ENCODE measurements at places on chromosomes 6 and 20.

DNA sequence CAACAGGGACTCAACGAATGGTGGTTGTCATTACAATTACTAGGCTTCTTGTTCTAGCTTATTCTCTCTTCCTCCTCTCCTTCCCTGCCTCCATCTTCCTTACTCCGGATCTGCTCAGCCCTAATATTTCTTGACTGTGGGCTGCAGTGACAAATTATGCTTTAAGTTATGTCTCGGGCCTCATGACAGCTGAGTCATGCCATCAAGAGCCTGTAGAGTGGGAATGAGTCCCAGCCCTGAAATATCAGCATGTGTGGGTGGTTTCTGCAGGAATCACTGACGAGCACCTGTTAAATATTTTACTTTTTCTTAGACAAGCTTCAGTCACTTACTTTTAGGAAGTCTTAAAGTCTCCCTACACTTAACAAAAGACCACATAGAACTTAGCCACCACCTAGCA lies 83.1 kb upstream of the CBLN4 start:
- no peak for DNase-seq

DNA sequence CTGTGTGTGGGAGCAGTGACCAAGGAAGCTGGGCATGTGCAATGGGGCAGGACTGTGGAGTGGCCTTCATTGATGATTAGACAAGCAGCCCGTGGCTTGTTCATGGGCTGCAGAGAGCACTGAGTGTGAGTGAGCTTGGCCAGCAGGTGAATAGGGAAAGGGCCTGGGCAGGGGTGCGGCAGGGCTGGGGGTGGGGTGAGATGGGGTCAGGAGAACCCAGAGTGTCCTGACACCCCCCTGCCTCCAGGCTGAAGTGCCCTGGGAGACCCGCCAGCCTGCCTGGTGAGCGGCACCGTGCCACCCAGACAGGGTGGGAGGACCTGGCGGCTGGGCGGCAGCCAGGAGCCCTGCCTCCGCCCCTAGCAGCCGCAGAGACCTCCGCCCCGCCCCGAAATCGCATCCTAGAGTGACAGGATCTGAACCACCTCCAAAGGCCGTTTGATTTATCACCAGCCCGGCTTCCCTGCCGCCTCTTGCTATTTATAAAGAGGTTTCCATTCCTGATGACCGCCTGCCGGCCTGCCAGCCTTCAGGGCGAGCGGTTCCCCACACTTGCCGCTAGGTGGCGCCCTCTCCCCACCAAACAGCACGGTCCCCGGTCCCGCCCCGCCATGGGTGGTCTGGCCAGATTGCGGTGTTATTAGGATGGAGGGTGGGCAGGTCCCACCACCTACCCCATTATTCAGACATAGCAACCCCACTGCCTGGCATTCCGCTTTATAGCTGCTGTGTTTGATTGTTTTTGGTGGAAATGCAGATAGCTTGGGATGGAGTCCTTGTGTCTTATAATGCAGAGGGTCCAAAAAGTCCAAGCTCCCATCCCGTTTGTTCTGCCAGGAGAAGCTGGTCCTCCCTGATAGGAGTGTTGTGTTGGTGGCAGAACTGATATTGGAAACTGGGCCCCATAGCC lies 3.5 kb downstream of the MYLK2 start:
- DNase-seq: peak; percentile 50

- no peak for DNase-seq
These were observed 324 bp downstream of the JPH2 start for GRCh38 chr20:44186674-44187053.

- no peak for DNase-seq
These were observed 417.8 kb downstream of the CDC5L start for GRCh38 chr6:44805238-44805846.

DNA sequence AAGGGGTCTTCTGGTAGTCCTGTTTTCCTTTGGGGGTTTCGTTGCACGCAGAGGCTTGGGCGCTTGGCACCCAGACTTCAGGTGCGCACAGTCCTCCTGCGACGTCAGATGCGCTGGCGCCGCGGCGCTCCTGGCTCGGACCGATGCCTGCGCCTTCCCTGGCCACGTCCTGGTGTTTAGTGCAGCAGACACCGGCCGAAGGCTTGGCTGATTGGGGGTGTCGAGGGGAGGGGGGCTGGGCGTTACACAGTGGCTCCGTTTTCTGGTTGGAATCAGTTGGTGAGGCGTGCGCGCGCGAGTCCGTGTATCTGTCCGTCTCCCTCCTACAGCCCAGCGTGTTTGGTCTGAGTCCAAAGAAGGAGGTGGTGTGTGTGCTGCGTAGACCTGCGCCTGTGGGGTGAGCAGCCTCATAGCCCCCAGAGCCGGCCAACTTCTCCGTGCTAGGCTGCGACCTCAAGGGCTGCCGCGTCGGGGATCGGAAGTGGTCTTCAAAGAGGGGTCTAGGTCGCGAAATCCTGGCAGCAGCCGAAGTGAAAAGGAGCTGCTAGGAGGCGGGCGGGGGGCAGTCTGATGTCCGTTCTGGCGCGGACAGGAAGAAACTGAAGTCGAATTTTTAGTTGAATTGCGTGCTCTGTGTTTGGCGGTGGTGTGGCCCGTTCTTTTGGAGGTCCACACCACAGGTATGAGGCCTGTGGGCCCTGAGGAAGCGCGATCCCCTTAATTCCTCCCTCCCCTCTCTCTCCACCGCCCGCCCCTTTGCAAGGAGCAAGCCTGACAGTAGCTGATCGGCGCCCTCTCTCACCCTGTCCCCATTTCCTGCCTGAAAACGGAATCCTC lies 1.5 kb downstream of the SYNDIG1 start:
- DNase-seq: no peak

DNA sequence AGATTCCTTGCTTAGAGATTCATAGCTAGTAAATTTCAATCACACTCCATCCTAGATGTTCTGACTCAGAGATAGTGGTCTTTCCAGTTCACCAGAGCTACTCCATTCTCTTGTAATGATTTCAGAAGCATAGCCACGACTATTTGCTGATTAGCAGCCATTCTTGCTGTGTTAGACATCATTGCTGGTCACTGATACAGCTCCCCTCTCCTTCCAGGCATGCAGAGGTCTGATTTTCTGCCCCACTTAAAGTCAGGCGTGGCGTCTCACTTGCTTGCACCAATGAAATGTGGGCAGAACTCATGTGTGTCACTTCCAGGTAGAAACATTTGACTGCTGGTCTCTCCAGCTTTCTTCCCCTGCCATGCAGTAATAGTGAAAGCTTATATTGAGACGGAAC lies 168.9 kb upstream of the JARID2 start:
- no peak for DNase-seq

- no peak for DNase-seq
These were observed 12.0 kb downstream of the STMN3 start for GRCh38 chr20:63641146-63641791.

GRCh38 chr6:170229851-170230519 lies 60.9 kb downstream of the DLL1 start:
- no peak for DNase-seq

GRCh38 chr20:53595018-53595378 lies 1.4 kb upstream of the ZNF217 start:
- DNase-seq: no peak

GRCh38 chr6:98044151-98044561 lies 761.1 kb upstream of the MMS22L start:
- no peak for DNase-seq

- no peak for DNase-seq
These were observed 25.7 kb upstream of the OGFRL1 start for GRCh38 chr6:71262914-71263313.

GRCh38 chr6:73631849-73632248 lies 21.9 kb downstream of the SLC17A5 start:
- DNase-seq: no peak

GRCh38 chr6:113680301-113680700 lies 176.8 kb upstream of the MARCKS start:
- no peak for DNase-seq

- no peak for DNase-seq
These were observed 85.6 kb downstream of the UBE3D start for GRCh38 chr6:82980086-82980485.

DNA sequence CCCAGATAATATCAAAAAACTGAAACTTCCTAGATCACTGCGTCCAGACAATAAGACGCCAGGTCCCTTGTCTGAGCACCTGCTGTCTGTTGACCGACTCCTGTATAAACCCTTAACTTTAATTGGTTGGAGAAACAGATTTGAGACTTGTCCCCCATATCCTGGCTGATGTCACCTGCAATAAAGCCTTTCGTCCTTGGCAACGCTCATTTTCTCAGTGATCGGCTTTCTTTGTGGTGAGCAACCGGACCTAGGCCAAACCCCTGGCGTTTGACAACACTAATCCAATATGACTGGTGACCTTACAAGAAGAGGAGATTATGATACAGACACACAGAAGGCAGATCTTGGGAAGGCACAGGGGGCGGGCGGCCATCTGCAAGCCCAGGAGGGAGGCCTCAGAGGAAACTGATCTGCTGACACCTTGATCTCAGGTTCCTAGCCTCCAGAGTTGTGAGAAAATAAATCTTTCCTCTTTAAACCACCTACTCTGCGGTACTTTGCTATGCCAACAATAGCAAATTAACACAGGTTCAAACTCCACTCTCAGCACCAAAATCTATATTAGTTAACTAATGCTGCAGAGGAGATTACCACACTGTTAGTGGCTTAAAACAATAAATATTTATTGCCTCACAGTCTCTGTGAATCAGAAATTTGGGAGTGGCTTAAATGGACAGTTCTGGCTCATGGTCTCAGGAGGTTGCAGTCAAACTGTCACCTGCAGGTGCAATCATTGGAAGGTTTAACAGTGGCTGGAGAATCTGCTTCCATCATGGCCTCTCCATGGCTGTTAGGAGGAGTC lies 178.7 kb downstream of the OTOR start:
- no peak for DNase-seq

DNA sequence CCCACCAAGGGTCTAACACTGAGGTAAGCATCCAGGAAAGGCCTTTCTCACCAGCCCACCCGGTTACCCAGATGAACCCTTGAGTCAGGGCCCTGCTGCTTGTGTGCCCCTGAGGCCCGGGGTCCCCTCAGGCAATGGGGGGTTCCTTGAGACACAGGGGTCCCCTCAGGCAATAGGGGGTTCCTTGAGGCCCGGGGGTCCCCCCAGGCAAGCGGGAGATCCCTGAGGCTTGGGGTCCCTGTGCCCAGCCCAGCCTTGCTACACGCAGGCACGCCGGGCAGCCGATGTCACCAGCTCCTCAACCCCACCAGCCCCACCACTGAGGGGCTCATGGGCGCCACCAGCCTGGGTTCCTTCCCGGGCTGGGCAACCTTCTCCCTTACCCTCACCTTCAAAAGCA lies 247.2 kb downstream of the TTLL2 start:
- peak; percentile 13 for DNase-seq

- no peak for DNase-seq
These were observed 17.6 kb downstream of the PRDM1 start for GRCh38 chr6:106103728-106104109.

DNA sequence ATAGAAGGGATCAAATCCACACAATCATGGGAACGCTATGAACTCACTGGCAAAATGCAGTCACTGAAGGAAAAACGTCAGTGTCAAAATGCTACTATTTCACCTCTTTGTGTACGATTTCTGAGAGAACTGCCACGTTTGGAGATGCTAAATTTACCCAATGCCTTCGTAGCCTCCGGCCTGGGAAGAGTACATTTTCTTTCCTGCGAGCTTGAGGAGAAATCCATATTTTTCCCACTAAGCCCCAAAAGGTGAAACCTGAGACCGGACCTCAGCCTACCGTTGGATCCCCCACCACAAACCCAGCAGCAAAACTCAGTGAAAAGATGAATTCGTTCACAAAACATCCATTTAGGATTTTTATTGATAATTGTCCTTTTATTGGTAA lies 131.7 kb downstream of the GPX5 start:
- no peak for DNase-seq

GRCh38 chr20:47156301-47157137 lies 200.0 kb downstream of the ZMYND8 start:
- DNase-seq: no peak

GRCh38 chr6:79874531-79875134 lies 72.7 kb downstream of the ELOVL4 start:
- DNase-seq: no peak

DNA sequence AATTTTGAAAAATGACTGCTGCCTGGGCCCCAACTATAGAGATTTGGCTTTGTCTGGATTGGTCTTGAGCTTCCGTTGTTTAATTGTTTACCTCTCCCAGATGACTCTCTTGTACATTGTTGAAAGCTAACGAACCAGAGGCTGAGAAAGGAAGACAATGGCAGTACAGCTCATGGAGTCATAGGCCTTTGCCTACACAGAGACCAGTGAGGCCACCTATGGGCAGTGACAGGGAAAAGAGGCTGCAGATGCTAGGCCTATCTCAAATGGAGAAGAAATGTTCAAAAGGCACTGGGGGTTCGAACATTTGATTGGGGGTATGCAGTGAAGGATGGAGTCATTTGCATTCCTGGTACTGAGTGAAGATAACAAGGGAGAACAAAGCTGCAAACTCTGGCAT lies 29.1 kb downstream of the OPN5 start:
- no peak for DNase-seq
